Aorta (tissue), 5 donors: ENCODE measurements at places on chromosomes 2 and 18.

DNA sequence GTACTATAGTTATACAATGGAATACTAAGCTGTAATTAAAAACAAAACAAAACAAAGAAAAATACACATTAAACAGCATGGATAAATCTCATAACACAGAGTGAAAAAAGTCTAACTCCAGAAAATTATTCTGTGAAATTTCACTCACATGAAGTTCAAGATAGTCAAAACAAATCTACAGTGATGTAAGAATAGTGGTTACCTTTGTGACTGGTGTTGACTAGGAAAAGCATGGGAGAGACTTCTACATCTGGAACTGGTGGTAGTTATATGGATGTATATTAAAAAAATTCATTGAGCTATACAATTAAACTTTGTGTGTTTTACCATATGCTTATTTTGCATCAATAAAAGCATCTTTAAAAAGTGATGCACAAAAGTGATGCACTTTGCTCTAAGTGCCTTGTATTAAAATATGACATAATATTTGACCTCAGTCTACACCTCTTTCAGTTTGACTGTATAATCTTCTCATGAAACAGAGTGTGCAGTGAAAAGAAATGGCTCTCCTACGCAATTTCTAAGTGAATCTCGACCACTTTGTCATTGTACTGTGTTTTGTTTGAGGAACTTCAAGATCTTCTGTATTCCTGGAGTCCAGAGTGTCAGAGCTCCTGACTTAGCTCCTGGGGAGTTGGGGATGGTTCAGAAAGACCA, 28.0 kb downstream of the STAT4 start:
- no peak for DNase-seq

DNA sequence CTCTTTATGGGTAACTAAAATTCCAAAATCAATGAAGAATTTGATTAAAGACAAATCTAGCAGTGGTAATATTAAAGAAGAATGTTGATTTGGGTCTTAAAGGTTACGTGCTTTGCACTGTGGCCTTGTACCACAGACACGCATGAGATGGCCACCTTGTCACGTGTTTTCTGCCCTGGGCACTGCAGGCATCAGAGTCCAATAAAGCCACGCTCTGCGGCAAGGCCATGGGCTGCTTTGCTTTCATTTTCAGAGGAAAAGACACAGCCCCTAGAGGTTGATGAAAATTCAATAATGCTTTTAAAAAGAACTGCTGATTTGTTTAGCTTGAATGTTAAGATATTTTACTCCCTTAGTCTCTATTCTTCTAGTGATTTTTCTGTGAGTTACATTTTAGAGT, 30.4 kb downstream of the AOX1 start:
- no peak for DNase-seq

DNA sequence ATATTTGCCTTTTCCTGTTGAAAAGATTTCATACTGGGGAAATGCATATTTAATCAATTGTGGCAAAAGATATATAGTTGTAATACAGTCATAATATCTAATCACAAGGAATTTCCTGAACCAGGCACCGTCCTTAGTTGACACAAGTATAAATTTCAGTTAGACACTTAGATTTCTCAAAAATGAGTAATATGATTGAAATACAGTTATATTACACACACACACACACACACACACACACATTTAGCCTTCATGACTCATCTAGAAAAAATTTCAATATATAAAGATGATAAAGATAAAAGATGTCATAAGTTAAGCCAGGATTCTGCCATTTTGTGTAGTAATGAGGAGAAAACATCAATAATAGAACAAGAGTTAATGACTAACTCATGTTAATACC, 258.4 kb upstream of the ZNF804A start:
- DNase-seq, result no peak

DNA sequence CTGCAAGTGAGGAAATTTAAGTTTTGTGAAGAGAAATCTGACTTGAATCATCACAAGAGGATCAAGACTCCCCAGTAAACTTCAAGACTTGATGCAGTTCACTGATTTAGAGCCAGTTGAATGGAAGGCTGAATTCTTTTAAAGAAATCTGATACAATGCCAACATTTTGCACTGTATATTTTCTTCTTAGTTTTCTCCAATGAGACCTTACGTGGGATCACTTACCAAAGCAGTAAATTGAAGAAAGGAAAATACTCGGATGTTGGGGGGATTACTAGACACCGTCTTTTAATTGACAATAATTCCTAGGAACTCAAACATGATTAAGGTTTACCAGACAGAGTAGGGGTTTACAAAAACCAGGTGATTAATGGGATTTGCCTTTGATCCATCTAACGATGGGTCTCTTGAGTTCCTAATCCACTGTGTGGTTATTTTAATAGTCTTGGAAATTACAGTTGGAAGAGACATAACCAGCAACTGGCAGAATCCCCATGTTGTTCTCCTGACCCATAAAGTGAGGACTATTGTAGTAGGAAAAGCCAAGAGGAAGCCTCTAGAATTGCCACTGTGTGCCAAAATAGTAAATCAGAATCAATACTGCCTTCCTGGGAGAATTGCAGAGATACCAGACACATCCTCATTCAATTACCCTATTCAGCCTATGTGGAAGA, 354.5 kb downstream of the PID1 start:
- no peak for DNase-seq

GRCh38 chr2:118312969-118313756, 224.9 kb downstream of the INSIG2 start:
- no peak for DNase-seq

DNA sequence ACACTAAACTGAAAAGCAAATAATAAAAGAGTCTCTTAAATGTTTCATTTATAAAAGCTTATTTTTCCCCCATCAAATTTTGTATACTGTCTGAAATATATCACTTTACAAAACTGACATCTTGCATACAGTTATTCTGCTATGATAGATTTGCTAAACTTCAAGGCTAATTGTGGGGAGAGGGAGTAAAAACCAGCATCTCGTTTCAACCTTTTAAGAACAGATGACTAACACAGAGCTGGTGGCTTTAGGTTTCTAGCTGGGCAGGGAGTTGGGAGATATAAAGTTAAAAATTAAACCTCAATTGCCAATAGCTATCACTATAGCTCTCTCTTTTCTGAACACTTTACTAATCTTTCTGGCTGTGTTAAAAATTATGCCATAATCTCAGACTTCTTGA, 23.5 kb downstream of the C1D start:
- DNase-seq, result no peak

GRCh38 chr2:68031542-68032160, 31.2 kb downstream of the C1D start:
- DNase-seq, result no peak

DNA sequence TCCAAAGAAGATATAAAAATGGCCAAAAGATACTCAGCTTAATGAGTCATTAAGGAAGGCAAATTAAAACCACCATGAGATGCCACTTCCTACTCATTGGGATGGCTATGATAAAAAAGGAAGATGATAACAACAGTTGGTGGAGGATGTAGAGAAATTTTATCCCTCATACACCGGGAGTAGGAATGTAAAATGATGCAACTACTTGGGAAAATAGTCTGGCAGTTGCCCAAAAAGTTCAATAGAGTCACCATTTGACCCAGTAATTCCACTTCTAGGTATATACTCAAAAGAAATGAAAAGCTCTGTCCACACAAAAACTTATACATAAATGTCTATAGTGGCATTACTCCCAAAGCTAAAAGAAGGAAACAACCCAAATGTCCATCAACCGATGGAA, 10.1 kb upstream of the SULT1C2 start:
- DNase-seq, result no peak

- DNase-seq, result no peak
Measured at GRCh38 chr2:106223347-106223746, 29.2 kb upstream of the UXS1 start.

- DNase-seq, result no peak
Measured at GRCh38 chr18:10412933-10413332, 41.5 kb upstream of the APCDD1 start.

DNA sequence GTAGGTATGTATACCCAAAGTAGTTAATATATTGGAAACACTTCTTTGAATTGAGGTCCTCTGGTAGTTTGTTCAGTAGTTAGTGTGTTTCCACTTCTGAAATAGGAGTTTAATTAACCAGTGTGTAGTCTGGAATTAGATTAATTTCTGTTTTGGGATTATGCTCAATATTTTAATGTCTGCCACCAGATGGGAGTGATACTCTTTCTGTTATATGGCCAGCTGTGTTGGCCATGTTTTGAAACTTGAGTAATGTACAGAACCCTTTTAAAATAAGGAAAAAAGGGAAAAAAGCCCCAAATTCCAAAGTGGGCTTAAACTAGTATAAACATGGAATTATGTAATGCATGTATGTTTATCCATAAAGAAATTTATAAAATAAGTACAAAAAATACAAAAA, 147.7 kb downstream of the CTNNA2 start:
- DNase-seq, result no peak

- DNase-seq, result no peak
Measured at GRCh38 chr2:42545841-42546390, 22.5 kb upstream of the MTA3 start.

DNA sequence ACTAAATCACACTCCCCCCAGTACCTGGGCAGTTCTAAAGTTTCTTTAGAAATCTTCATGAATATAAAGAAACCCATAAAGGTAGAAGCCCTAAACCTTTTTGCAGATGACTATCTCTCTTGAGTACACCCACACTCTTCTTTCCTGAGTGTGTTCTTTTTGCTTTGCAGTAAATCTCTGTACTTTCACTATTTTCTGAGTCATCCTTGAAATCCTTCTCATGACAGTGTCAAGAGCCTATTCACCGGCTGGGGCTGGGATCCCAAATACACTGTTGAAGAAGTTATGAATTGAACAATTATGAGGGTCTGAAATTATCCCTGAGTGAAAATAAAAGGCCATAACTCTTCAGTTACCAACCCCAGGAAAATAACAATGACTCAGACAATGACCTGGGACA, 133.9 kb upstream of the CCDC195 start:
- DNase-seq, result no peak

DNA sequence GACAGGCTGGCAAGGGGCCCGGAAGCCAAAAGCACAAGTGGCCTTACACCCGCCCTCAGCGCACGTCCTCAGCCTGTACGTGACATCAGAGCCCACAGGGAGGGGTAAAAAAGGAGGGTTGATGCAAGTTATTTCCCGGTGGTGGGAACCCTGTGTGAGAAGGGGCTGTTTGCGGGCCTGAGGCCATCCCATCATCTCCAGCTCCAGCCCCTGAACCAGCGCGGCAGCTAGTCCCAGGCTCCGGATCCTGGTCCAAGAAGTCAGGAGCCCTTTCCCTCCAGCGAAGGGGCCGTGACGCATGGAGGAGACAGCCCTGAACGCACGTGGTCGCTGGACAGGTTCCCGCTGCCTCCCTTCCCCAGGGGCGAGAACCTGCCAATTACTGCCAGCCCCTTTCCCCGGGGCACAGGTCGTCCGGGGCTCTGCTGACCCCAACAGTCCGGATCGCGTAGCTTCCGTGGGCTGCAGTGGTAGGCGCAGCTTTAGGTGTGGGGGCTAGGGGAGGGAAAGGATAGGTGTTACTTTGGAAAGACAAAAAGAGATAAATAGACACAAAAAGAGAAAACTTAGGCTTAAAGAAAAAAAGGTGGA, 1.3 kb upstream of the LRP2 start:
- DNase-seq, result peak; percentile 50

DNA sequence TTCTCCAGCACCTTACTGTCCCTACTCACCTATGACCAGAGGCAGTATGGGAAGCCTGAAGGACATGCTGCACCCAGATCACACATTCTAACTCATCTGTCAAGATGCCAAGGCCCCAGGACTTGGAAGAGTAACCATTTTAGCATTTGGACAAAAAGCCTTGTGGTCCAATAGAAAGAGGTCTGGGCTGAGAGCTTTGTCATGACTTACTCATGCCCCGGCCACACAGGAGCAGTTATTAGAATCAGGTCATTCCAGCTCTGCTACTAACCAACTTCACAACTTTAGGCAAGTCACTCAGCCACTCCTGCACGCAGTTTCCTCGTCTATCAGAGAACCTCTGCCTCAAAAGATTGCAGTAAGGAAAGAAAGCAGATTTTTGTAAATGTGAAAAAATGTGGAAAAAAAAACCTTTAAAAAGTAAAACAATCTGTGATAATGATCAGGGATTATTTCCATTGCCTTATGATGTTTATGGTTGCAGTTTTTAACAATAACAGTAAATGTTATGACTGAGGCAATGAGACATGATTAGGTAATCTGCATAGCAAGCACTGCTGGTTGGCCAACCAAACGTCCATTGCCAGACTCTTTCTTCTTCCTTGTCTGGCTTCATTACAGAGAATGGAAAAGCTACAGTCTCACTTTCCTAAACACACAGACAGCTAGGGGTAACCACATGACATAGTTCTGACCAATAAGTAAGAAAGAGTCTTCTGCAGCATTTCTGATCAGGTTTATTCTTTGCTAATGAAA, 255.4 kb upstream of the CHAC2 start:
- no peak for DNase-seq

GRCh38 chr2:28219758-28220368, 172.8 kb upstream of the FOSL2 start:
- DNase-seq, result no peak

GRCh38 chr2:5885451-5886173, 193.4 kb downstream of the SOX11 start:
- DNase-seq, result no peak

DNA sequence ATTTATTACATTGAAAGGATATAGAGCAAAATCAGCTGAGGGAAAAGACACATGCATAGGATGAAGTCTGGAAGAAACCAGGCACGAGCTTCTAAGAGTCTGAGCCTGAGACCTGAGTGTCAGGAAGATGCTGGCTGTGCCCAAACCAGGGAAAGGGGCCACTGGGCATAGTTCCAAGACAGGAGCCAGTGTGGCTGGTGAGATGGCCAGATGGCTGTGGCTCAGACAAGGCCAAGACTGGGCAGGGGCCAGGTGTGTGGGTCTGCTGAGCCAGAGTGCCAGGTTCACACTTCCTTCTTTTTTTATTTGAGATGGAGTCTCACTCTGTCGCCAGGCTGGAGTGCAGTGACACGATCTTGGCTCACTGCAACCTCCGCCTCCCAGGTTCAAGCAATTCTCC, 95.5 kb upstream of the ATG16L1 start:
- DNase-seq, result no peak

DNA sequence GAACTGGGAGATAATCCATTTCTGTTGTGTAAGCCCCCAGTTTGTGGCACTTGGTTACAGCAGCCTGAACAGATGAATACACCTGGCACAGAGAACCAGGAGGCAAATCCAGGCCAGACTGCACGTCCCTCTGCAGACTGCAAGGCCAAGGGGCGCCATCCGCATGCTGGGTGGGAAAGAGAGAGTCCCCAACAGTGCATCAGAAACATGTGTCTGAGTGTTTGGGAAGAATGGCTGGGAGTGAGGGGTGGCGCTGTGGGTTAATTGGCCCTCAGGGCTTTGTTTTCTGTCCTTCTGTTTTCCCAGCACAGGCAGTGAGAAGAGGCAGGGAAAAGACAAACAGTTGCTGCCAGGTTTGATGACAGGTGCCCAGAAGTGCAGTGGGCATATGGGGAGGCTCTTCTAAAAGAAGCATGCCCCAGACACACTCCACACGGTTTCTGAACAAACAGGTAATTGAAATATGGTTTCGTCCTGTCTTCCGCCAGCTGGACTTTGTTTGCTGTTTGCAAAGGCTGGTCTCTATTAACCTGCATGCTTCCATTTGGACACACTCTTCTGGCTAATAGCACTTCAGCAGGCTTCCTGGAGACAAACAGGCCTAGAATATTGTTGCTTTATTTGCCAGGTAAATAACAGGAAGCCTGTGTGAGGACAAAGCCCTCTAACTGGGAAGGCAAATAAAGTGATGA, 43.4 kb upstream of the SEC11C start:
- no peak for DNase-seq

- no peak for DNase-seq
Measured at GRCh38 chr2:121019071-121019470, 265.9 kb downstream of the TFCP2L1 start.

- DNase-seq, result no peak
Measured at GRCh38 chr18:3529601-3530000, 79.6 kb downstream of the TGIF1 start.
